ENCODE measurements at places on chromosomes 2 and 18.

DNA sequence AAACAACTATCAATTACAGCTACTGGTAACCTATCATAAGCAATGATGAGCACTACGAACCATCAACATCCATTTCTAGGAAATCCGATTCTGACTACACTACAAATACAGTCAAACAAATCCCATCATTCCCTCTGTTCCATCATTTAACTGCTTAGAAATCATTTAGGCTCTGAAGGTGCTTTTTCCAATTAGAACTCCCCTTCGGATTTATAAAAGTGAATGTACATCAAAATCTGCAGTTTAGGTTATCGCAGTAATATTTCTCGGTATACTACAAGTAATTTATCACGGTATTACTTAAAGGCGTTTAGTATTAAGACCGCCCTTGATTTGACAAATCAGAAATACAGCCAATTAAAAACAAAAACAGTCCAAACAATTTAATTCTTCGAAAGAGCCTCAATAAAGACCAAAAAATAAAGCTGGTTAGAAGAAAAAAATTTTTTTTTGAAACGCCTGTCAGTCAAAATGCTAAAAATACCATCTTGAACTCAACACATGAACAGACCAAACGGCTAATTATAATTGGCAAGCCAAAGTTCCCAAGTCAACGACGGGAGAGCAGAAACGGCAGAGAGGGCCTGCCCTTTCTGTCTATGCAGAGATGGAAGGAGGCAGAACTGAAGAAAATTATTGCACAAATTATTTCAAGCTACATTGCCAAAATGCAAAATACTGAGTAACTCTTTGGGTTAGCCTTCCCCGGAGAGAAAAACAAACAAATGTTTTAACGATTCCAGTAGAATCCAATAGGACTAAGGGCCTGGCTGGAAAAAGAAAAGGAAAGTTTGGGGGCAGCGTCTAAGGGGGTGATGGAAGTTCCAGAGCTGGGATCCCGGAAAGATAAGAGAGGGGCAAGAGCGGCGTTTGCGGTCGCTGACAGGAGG, 1.2 kb downstream of the VPS54 start:
- DNase-seq = no peak

GRCh38 chr2:85095094-85095493, 38.1 kb upstream of the TCF7L1 start:
- no peak for DNase-seq

DNA sequence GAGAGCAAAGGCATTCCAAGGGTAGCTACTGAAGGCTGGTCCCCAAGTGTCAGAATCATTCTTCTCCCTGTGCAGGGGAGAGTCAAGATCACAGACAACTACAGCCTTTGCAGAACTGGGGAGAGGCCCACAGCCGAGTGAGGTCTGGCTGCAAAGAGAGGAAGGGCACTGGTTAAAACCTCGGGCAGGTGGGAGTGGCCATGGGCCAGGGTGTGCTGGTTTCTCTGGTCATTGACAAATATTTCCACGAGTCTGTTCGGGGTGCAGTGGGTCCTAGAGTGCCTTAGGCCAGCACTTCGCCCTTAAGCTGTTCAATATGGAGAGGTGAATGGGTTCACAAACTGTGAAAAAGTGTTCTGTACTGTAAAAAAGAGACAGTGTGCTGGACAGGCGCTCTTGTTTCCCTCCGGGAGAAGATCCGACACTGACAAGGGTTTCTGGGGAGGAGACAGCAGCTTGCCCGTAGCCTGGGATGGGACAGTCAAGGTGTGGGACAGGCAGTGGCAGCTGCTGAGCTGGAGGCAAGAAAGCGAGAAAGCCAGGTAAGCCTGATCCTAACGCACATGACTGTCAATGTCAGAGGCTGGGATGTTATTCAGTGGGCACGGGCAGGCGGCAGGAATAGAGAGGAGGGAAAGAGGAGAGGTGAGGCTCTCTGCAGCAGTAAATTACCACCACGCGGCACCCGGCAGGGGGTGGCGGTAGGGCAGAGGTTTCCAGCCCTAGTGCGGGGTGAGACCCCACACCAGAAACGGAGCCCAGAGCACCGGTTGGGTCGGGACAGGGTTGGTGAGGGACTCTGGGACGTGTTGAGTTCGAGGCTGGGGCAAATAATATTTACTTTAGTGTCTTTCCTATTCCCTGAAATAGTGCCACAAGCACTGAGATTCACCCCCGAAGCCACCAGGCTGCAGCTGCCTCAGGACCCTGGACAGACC, 2.0 kb downstream of the NPPC start:
- DNase-seq = no peak

GRCh38 chr2:209721497-209721896, 50.1 kb upstream of the UNC80 start:
- DNase-seq = no peak

- no peak for DNase-seq
Measured at GRCh38 chr2:77797088-77797487, 274.9 kb upstream of the LRRTM4 start.

All from HCT116 (cell line).